Stimulated activated CD8-positive, alpha-beta memory T cell treated with anti-CD3 and anti-CD28 coated beads, Interleukin-7, amount 100 ng/mL, for 1 hour (primary cell): ENCODE measurements at places on chromosomes 3 and 15.

DNA sequence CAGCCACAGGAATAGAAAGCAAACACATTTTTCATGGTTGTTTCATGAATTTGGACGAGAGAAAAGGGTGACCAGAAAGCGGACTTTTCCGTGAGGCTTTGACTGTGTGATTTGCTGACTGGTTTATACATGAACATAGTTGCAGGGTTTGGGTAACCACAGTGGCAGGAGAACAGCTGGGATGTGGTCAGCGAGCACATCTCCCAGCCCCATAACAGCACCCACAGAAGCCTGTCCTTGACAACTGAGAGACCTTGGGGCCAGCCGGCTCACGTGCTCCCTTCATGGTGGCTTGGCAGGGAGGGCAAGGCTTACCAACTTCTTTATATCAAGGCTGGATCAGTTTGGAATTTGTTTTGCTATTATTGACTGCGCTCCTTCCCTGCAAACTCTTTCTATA, 13.2 kb upstream of the RGMA start:
- DNase-seq: no peak

DNA sequence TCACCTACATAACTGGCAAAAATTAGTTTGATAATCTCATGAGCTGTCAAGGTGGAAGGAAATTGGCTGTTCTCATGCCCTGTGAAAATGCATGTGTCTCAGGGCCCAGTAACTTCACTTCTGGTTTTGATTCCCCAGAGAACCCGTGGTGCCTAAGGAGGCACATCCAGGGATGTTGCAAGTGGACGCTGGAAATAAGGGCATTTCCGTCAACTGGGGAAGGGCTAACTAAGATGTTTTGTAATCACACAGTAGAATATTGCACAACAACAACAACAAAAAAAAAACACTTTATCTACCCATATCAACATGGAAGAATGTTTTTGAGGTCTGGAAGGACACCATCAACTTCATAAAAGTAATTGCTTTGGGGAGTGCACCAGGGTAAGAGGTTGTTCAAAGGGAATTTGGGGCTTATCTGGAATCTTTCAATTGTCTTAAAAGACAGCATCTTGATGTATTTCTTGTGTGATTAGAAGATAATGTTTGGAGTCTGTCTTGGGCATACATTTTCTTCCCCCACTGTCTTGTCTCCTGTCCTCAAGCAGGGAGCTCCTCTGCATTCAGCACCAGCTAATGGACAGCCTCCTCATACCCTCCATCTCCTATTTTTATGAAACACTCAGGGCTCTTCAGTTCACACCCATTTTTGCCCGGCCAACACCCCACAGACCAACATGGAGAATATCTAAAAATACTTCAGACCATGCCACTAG, 37.2 kb upstream of the PRR20G start:
- no peak for DNase-seq

DNA sequence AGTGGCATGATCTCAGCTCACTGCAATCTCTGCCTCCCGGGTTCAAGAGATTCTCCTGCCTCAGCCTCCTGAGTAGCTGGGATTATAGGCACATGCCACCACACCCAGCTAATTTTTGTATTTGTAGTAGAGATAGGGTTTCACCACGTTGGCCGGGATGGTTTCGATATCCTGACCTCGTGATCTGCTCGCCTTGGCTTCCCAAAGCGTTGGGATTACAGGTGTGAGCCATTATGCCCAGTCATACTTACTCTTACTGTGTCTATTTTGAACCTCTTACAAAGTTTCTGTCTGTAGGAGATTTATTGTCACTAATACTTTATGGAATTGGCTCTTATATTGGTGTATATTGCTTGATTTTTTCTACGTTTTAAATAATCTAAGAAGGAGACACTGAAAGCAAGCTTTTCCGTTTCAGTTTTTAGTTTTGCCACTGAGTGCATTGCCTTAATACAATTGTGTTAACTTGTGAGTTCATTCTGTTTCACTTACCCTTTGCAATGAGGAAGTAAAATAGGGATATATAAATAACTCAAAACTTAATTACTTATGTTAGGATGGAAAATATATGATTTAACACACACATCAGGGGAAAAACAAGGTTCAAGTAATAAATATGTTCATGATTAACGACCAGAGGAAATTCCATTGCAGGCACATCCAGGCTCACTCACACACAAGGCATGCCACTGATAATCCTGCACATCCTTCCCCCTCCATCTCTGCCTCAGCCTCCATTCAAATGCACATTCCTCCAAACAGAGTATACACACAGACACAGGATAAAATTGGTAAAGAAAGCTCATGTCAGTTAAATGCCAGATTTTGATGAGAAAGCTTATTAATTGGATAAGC, 279.3 kb upstream of the RASGRP1 start:
- DNase-seq: no peak

GRCh38 chr3:55180936-55181535, 253.2 kb upstream of the LRTM1 start:
- DNase-seq: no peak

DNA sequence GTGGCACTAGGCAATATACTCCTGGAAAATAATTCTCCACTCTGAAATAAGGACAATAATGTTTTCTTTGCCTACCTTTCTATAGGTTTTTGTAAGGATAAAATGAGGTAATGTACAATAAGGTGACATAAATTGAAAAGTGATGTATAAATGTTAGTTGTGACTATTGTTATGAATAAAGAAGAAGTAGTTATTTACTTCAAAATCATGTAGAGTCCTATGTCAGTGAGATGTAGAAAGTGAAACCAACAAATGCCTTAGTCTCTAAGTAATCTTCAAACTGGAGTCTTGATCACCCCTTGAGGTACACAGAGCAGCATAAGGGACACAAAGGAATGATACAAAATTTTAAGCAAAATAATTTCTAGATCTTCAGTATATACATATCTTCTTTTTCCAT, 60.3 kb upstream of the TP63 start:
- no peak for DNase-seq

DNA sequence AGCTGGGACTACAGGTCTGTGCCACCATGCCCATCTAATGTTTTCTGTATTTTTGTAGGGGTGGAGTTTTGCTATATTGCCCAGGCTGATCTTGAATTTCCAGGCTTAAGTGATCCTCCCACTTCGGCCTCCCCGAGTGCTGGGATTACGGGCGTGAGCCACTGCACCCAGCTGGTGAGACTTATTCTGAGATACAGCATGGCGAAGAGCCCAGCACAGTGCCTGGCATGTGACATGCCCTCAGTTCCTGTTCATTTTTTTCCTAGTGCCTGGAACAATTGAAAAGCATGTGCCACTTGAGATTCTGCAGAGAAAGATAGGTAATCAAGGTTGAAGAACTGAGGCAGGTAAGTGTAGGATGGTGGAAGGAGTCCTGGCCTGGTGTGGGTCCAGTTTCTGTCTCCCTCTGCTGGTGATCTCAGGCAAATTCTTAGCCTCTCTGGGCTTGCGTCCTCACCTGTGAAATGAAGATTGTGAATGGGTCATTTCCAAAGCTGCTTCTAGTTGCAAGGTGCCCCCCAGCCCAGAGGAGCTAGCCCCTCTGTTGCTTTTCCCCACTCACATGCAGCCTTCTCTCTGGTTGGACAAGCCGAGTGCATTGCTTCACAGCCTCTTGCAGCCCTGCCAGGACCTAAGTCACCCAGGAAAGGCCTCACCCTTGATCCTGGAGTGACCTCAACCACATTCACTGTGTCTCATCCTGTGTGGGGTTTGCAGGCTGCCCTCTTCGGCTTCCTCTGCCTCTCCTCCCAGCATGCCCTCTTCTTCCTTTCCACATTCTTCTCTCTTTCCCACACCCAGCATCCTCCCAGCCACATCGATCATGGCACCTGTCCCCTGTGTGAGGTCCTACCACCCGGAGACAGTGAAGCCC, 4.3 kb upstream of the RHCG start:
- DNase-seq: no peak

- DNase-seq: no peak
These were observed 98.6 kb downstream of the MECOM start for GRCh38 chr3:169564883-169565282.

GRCh38 chr3:49164983-49165720, 979 bp downstream of the CCDC71 start:
- DNase-seq: no peak

DNA sequence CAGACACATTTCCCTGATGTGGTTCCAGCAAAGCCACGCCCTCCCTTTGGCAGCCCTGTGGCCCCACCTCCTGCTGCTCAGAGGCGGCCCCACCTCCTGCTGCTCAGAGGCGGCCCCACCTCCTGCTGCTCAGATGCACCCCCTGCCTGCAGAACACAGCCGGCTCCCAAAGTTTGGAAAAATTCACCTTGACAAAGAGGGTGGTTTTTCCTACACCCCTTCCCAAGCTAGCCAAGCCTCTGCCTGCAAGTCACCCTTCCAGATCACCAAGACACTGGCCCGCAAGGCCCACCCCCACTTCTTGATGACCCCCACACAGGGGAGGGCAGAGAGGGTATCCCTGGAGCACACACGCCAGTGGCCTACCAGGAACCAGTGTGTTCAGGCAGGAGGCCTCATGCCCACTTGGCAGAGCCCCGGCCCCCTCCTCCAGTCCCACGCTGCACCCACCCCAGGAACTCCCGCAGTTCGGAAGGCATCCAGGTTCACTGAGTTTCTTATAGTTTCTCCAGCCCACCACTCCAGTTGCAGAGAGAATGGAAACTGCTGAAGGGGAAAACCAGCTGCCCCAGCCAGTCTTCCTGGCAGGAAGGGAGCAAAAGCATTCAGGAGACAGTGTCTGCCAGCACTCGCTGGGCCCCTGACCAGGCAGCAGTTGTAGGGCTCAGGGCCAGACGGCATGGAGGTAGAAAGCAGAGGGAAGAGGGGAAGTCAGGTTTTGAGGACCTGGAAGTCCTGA, 2.3 kb upstream of the HAPLN3 start:
- peak; percentile 28 for DNase-seq

GRCh38 chr15:40471808-40472150, 995 bp downstream of the CHST14 start:
- DNase-seq: no peak

GRCh38 chr3:126847061-126847460, 135.9 kb upstream of the PLXNA1 start:
- no peak for DNase-seq

GRCh38 chr15:100642950-100643338, 40.6 kb downstream of the ASB7 start:
- DNase-seq: no peak

DNA sequence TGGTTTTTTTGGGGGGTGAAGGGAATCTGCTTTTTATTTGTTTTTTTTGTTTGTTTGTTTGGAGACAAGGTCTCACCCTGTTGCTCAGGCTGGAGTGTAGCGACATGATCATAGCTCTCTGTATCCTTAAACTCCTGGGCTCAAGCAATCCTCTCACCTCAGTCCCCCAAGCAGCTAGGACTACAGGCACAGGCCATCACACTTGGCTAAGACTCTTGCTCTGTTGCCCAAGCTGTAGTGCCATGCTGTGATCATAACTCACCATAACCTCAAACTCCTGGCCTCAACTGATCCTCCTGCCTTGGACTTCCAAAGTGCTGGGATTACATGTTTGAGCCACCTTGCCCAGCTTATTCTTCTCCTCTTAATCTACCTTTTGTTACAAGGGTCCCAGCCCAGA, 31.8 kb downstream of the GPR176 start:
- DNase-seq: no peak

DNA sequence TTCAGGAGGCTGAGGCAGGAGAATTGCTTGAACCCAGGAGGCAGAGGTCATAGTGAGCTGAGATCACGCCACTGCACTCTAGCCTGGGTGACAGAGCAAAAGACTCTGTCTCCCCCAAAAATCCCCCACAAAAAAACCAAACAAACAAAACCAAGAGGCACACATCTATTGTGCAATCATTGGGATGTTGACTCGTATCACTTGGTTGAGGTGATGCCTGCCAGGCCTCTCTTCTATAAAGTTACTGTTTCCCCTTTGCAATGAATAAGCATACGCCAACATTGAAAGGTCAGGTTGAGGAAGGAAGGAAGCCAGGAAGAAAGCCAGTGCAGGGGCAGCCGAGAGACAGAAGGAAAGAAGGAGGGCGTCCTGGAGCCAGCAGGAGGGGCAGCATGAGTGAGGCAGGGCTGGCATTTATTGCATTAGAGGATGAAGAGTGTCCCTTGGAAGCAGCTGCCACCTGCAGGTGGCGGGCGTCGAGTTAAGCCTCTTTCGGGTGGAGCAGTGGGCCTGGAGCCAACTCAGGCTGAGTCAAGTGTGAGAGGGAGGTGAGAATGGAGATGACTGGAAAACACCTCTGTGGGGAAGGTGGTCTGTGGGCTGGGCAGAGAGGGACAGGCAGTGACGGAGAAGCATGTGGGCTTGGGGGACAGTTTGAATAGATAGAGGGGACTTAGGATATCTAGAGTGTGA, 8.3 kb upstream of the CSPG4 start:
- DNase-seq: no peak

GRCh38 chr15:70023769-70024491, 73.8 kb downstream of the TLE3 start:
- no peak for DNase-seq

DNA sequence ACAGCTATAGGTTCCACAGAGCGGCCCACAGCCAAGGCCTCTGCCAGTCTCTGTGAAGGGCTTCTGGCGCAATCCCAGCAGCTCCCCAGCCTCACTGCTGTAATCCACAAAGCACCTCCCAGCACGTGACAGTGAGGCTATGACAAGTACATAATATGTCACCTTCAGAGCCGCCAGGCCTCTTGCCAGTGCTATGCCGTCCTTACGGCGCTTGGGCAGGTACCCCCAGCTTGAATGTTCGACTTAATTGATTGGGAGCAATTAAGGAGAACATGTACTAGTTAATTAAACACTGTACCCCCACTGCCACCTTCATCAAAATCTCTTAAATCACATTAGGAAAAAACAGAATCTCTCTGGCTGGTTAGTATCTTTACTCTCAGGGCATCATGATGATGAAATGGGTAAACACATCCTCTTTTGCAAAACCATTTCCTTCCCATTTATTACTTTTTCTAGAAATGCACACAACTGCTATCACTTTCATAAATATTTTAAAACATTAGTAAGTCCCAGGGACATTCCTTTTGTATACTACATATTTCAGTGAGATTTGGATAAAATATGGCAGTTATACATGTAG, 169.9 kb downstream of the XXYLT1 start:
- DNase-seq: no peak

GRCh38 chr3:78645628-78646310, 1122.0 kb downstream of the ROBO1 start:
- DNase-seq: no peak

DNA sequence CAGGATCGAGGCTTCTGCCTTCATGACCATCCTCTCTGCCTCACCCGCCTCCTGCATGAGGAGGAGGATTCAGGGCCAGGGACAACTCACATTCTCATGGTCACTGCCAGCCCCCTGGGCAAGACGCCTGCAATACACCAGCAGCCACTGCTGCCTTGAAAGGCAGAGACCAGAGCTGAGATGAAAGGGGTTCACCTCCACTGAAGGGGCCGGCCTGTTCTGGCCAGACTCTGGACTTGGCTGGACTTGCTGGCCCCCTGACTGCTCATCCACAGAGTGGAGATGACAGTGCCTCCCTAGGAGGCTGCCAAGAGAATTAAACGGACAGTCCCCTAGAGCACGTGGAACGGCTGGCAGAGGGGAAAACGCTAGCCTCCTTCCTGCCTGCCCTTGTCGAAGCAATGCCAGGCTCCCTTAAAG, 35.2 kb downstream of the MGLL start:
- DNase-seq: no peak
